ENCODE measurements at places on chromosomes 6 and 20.

DNA sequence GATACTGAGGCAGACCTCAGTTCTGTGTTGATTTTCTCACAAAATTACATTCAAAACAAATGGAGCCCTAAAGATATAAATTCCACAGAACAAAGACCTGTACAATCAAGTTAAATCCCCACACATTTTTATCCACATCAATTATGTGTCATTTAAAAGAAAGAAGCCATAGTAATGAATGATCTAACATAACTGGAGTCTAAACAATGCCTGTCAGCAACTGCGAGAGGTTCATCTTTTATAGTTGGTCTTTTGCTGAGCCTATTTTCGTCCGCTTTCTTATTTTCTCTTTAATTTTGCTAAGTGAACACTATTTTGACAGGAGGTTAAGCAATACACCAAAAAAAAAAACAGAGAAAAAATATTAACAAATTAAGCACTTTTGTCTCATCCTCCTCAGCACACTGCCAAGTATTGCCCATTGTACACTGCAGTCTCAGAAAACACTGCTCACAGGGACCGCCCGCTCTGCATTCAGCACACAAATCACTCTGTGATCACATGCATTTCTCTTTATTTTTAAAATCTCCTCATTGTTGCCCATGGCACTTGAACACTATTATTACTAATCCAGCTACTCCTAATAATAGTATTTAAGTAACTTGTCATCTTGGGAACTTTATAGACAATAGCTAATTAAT is 140.8 kb downstream of the BTBD9 start:
- DNase-seq = no peak

- DNase-seq = no peak
These were observed 394.4 kb downstream of the CDH26 start for GRCh38 chr20:60352596-60352995.

GRCh38 chr6:17035257-17036064 is 66.4 kb upstream of the STMND1 start:
- DNase-seq = no peak

DNA sequence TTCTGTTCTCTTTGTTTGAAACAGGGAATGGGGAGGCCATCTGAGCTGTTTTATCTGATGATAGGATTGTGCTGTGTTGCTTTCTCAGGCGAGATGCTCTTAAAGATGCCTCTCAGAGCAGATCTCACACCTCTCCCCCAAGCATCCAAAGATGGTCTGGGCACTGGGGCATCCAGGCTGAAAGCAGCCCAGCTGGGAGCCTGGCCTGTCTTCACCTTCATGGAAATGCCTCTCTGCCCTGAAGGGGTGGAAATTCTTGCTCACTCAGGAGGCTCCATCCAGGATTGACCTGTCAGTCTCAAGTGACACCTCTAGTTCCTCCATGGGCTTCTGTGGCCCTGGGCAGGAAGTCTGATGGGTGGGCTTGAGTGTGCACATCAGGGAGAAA is 86.4 kb downstream of the TCP11 start:
- no peak for DNase-seq

GRCh38 chr6:167510648-167511047 is 185.8 kb downstream of the TTLL2 start:
- DNase-seq = no peak

GRCh38 chr6:12751694-12752325 is 35.2 kb downstream of the PHACTR1 start:
- DNase-seq = peak; percentile 62

DNA sequence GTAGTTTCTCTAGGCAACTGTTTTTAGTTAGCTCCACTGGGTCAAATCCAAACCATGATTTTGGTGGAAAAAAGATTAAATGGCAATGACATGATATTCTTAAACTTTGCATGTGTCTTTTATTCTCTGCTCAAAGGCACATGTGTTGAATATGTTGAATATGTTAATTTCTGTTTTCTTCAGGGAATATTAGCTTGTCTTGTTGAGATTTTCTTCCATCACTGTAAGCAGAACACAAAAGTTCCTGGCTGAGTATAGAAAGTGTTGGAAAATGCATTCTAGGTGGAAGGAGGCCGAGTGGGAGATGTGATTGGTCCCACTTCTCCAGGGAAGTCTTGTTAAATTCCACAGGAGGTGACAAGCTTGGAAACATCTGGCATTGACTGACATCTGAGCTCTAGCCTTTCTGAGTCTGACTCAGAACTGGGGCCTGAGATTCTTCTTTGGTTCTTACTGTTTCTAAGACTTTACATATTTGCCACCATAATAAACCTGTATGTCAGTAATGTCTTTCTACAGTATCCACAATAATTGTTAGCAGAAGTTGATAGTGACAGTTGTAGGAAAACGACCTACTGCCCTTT is 81.1 kb downstream of the LAMA4 start:
- peak; percentile 35 for DNase-seq

DNA sequence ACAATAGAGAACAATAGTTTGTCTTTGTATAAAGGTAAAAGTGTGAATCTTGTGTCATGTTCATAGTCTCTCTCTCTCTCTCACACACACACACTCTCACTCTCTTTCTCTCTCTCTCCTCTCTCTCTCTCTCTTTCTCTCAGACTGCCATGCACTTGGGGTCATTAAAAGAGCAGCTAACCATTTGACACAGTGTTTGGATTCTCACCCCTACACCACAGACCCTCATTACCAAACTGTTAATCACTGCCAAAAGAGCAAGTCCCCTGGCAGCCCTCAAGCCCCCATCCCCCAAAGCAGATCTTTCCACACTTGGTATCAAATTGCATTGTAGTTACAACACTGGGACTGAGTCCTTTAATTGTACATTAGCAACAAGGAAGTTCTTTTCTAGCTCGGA is 305.8 kb upstream of the RSPO3 start:
- DNase-seq = peak; percentile 32

DNA sequence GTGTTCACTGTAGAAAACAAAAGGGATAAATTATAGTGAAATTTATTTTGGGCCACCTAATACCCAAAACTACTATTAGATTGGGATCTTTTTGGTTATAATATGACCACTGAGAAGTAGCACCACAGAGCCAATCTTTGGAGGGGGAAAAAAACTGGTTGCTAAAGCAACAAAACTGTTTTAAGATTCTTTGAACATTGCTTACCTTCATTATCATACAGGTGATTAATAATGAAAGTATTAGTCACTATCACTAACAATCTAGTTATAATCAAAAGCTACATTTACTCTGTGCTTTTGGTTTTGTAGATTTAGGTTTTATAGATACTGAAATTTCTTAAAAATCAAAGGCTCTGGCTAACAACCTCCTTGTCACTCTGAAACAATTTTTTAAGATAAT is 31.7 kb downstream of the STX7 start:
- DNase-seq = no peak

DNA sequence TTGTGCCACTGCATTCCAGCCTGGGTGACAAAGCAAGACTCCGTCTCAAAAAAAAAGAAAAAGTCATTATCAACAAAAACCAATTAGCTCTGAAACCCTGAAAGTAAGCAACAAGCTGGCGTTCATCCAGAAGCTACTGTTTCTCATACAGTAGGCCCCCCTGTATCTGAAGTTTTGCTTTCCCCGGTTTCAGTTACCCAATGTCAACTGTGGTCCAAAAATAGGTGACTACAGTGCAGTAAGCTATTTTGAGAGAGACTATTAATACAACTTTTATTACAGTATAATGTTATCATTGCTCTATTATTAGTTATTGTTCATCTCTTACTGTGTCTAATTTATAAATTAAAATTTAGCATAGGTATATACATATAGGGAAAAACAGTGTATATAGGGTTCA is 135.1 kb downstream of the KIF16B start:
- no peak for DNase-seq

DNA sequence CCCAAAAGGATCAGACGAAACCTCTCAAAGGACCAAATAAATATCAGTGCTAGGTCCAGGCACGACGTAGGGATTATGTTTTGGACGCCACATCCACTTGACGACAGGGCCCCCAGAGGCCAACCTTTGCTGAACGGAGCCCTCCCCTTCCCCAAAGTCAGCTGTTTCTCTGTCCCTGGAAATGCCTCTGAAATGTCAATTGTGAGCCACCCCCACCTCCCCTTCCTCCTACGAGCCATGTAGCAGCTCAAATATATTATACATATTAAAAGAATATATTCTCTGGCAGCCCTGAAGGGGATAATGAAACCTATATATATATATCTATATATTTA is 39.6 kb upstream of the BLCAP start:
- DNase-seq = no peak

GRCh38 chr20:48858075-48858790 is 30.4 kb upstream of the PREX1 start:
- DNase-seq = no peak

- peak; percentile 92 for DNase-seq
These were observed 33.9 kb downstream of the ADTRP start for GRCh38 chr6:11744753-11745152.

DNA sequence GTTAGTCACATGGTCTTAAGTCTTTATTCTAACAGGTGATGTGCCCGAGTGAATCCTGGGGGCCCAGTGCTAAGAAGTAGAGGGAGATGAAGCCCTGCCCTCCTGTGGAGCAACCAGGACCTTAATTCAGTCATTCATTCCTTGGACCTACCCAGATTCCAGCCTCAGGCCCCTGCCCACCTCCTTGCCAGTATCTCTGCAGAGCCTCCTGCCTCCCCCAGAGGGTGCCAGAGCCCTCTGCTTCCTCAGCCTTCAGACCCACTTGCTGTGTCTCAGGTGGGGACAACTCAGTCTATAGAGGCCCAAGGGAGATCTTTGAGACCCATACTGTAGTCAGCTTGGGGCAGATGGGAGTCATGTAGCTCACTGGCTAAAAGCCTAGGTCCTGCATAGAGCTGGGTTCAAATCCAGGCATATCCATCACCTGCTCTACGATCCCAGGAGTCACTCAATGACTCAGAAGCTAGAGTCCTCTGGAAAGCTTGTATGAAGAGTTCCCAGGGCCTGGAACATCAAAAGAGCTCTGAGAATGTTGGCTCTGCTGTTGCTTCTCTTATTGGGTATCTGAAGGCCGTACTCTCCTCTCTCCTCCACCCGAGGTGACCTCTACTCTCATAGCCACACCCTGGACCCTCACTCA is 3.9 kb upstream of the SIGLEC1 start:
- peak; percentile 41 for DNase-seq

- DNase-seq = no peak
These were observed 13.3 kb downstream of the PKHD1 start for GRCh38 chr6:52074155-52074554.

GRCh38 chr6:167311286-167311685 is 13.6 kb upstream of the TTLL2 start:
- no peak for DNase-seq

DNA sequence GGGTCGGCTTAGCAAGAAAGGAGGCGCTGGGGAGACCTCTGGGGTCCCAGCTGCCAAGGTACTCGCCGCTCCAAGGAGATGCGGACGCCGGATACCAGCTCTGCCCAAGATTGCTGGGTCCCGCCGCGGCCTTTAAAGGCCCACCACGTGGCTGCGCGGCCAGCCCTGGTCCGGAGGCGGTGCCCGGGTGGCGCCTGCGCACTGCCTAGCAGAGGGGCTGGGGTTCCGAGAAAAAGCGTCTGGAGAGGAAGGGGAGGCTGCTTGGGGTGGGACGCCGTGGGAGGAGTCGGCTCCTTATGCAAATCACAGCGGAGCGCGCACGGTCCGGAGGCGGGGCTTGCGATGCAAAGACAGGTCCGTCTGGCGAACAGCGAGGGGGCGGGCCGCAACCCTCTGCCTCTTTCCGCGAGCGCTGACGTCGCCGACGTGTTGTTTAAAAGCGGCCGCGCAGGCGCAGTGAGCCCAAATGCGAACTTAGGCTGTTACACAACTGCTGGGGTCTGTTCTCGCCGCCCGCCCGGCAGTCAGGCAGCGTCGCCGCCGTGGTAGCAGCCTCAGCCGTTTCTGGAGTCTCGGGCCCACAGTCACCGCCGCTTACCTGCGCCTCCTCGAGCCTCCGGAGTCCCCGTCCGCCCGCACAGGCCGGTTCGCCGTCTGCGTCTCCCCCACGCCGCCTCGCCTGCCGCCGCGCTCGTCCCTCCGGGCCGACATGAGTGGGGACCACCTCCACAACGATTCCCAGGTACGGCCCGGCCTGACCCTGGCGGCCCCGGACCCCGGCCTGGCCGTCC is at the start of gene TOP1:
Gene TOP1, plus strand, starts transcription at position 464 of the 791 bp plus-strand sequence. Its CDS starts 246 bp downstream, at position 710.
- DNase-seq = peak; percentile 100

DNA sequence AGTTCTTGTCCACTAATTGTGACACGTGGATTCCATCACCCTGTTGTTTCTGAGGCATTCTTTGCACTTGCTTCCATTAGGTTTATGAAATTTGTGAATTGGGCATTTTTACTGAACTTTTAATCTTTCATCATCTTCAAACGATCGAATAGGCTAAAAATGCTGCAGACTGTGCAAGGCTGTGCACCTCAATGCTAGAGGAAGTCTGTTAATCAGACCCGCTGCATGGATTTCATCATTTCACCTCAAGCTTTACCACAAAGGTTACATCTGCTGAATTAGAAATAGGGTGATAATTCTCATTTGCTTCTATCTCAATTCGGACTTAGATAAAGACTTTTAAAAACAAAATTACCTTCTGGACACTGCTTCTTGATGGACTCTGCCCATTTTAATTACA is 27.8 kb upstream of the F13A1 start:
- no peak for DNase-seq

GRCh38 chr20:39108746-39109145 is 146.6 kb downstream of the DHX35 start:
- peak; percentile 31 for DNase-seq

DNA sequence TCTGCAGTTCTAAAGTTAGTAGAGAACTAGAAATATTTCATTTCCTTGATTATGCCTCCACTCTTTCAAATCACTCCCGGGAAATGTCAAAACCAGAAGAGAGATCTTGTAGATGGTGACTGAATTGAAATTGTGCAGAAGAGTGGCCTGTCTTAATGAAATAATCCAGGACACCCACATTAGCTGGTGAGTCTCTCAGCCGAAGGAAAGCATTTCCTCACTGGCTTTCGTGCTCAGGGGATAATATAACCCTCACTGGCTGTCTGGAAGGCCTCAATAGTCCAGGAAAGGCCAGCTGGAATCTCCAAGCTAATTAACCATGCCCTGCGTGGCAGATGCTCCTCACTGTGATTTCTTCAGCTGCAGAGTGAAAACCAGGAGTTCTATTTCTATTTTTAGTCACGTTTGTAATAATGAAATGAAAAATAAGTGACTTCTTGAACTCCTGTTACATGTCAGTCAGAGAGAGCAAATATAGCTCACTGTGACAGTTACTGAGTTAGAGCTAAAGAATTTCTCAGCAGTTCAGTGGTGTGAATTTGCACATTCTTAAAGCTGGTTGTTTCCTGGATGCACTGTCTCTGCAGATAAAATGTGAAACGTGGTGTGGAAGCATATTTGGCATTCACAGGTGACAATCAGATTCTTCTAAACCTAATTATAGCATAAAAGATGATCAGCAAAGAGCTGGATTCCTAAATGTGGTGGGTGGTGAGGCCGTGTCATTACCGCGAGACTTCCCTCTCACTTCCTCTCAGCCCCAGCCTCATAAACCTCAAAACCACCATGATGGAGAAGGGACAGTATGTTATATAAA is 211.7 kb downstream of the LMBRD1 start:
- peak; percentile 8 for DNase-seq

GRCh38 chr20:4661191-4661590 is 60.5 kb upstream of the PRND start:
- no peak for DNase-seq

Measured in AG10803 (cell line).